AML-193 (cell line): ENCODE measurements at places on chromosomes 5 and 9.
A peak's percentile ranks its signal among the peaks of the same experiment; 100 is the strongest.

- no peak for DNase-seq
These were observed 6.2 kb downstream of the OR2S2 start for GRCh38 chr9:35951736-35952135.

- DNase-seq, result no peak
These were observed 24.5 kb upstream of the SARDH start for GRCh38 chr9:133762488-133763271.

- DNase-seq, result peak; percentile 62
These were observed 2.3 kb downstream of the ZFAND5 start for GRCh38 chr9:72362680-72363139.

DNA sequence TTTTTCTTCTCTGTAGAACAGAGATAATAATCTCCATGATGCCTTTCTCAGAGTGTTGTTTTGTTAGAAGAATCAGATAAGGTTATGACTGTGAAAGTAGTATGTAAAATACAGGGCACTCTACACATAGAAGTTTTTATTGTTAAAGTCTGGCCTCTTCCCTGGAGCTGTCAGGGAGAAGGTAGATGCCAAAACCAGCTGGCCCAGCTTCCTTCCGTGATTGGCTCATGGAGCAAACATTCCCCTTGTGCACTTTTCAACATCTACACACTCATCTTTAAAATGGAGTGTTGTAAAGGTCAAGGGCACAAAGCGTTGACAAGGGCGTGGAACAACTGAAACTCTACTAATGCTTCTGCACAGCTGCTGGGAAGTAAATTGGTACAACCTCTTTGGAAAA, 7.4 kb upstream of the RNF183 start:
- no peak for DNase-seq

DNA sequence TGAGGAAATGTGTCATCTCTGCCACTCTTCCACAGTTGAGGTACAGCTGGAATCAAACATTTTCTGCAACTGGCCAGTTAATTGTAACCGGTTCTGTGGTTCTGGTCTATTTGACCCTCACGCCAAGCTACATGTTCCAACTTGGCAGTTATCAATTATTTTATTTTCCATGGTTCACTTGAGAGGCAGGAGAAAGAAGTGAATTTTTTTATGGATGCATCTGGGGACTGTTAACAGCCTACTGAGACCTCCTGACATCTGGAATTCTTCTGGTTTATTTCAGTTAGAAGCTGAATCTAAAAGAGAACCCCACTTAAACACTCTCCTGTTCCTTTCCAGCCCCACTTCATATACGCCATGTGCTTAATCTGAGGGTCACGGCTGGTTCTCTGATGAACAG, 372.3 kb downstream of the DNAH5 start:
- DNase-seq, result no peak

DNA sequence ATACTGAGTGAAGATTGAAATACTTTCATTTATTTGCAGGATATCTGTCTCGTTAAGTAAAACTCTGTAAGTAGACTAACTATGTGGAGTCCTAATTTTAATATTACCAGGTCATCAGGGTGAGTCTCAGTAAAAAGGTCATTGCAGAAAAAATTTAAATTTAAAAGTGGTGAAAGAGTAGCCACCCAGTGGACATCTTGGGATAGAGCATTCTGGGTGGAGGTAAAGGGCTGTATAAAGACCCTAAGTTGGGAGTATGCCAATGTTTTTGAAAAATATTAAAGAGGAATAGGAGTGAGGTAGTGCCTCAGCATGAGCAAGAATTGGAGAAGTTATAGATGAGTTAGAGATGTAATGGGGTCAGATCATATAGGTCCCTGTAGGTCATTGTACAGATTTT, 145.5 kb downstream of the HMHB1 start:
- no peak for DNase-seq
